ENCODE measurements at places on chromosomes 11 and 22.
A peak's percentile ranks its signal among the peaks of the same experiment; 100 is the strongest.

- no peak for DNase-seq
Measured at GRCh38 chr22:49738006-49738405, 89.7 kb downstream of the BRD1 start.

DNA sequence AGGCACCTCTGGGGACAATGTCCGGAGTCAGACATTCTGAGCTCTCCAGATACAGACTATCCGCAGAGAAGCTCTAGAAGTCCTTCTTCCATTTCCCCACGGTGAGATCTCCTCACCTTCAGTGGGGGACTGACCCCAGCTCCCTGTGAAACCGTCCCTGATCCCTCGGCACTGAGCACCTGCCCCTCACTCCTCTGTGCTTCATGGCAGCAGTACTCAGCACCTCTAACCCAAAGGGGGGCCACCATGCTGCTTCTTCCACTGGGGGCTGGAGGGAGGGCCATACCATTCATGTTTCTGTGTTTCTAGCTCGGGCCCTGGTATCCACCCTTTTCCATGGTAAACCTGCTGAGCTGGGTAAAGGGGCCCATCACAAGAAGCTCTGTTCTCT lies 321.7 kb downstream of the BRD1 start:
- no peak for DNase-seq

DNA sequence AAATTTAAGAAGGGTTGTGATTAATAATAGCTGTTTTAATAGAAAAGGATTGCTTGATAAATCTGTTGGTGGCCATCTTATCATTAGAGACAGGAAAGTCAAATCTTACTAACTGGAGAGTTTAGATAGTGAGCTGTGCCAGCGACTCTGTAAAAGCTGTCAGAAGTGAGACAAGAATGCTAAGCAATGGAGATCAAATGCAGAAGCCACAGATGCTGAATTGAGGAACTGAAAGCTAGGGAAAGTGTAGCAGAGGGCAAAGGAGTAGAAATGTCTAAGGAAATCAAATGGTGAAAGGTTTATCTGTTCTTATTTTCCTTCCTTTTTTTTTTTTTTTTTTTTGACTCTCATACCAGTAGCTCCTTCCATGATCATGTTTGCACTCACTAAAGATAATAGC lies 13.7 kb downstream of the MS4A13 start:
- DNase-seq, result no peak

DNA sequence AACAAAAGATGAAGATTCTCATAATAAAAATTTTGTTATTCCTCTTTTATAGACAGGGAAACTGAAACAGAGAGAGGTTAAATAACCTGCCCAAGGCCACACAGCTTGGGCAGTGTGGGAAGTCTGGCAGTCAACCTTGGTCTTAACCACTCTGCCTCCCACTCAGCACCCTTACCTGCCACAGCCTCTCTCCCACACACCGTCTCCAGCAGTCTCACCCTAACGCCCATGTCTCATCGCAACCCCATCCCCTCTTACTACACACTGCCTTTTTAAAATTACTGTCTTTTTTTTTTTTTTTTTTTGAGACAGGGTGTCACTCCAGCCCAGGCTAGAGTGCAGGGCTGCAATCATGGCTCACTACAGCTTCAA lies 25.0 kb downstream of the ARRB1 start:
- peak; percentile 88 for DNase-seq

GRCh38 chr22:32199341-32199740 lies 5.5 kb downstream of the RFPL2 start:
- DNase-seq, result no peak

- DNase-seq, result peak; percentile 85
Measured at GRCh38 chr11:78691215-78691614, 116.6 kb upstream of the NARS2 start.

DNA sequence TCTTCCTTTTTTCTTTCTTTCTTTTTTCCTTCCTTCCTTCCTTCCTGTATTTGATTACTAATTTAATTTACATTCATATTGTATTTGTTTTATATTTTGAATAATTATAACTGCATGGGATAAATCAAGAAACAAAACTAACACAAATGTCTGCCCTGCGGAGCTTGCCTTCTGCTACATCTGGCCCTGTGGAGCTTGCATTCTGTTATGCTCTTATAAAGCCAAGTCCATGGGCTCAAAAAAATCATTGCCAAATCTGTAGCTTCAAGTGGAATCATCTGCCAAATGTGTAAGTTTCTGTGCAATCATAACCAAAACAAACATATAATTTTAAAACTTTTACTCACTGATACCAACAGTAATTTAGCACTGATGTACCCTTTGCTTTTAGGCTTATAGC lies 8.0 kb upstream of the OR52J3 start:
- DNase-seq, result no peak
